GM23248 (cell line): ENCODE measurements at places on chromosomes 2 and 18. TPM values are rescaled to one million over a fixed set of nuclear protein-coding genes. Genes with fewer than 3 reads are reported as not detected.
A peak's percentile ranks its signal among the peaks of the same experiment; 100 is the strongest.

The KCNG3 gene
- not detected in 2 replicates for total RNA-seq

The FEV gene
- not detected in 2 replicates for total RNA-seq

The ABCB11 gene
- total RNA-seq, result not detected in 2 replicates

The GRB14 gene
- total RNA-seq, result not detected in 2 replicates

The SERPINB3 gene
- not detected in 2 replicates for total RNA-seq

The IL1F10 gene
- total RNA-seq, result not detected in 2 replicates

DNA sequence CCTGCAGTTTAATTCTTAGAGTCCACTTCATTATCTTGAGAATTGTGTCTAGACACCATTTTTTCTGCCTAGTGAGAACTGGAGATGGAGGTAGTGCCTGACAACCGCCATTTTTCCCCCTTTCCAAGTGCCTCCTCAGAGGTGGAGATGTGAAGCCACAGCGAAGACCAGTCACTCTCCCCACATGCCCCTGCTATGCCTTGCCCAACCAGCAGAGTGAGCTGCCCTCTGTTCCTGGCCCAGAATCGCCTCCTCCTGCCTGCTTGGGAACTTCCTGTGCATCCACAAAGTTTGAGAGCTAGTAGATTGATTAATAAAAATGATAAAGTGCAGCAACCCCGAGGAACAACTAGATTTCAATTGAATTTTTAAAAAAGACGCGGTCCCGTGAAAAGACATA, 123.3 kb downstream of the CLIP4 start:
- DNase-seq, result peak; percentile 63

DNA sequence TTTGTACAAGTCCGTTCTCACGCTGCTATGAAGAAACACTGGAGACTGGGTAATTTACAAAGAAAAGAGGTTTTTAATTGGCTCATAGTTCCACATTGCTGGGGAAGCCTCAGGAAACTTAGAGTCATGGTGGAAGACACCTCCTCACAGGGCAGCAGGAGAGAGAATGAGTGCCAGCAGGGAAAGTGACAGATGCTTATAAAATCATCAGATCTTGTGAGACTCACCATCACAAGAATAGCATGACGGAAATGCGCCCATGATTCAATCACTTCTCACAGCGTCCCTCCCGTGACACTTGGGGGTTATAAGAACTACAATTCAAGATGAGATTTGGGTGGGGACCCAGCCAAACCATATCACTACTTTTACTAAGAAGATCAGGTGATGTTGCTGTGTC, 285.8 kb downstream of the TMX3 start:
- no peak for DNase-seq

- peak; percentile 37 for DNase-seq
Measured at GRCh38 chr2:187403568-187404260, 44.3 kb downstream of the CALCRL start.

GRCh38 chr2:171406044-171406443, 27.7 kb downstream of the METTL8 start:
- no peak for DNase-seq

DNA sequence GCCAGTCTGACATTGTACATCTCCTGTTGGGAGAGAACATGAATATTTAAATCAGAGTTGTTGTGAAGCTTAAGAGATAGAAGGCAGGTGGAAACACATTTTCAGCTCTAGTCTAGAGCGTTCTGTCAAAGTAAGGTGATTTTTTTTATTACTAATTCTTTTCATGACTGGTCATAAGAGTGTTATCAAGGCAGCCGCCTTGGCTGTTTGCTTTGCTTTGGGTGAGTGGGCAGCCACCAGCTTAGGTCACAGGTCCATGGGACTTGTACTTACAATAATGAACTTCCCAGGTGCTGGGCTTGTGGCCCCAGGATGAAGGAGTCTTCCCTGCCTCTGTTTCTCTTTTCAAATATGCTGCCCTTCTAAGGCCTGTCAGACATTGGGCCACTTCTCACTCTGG, 256.3 kb downstream of the SRBD1 start:
- DNase-seq, result no peak

DNA sequence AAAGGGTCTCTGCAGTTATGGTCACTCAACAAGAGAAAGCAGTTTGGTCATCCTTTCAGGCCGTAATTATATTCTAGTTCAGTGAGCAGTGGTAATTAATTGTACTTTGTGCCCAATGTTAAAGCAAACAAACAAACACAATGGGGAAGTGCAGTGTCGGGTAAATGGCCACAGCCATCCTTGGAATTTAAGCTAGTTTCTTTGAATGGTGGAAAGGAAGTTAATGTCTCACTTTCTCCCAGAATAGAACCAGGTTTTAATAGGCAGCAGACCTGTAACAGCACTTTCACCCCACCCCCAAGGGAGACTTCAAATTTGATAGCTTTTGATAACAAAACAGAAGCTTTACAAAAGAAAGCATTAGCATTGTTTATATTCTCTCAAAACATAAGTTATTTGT, 20.0 kb upstream of the ITGAV start:
- no peak for DNase-seq

DNA sequence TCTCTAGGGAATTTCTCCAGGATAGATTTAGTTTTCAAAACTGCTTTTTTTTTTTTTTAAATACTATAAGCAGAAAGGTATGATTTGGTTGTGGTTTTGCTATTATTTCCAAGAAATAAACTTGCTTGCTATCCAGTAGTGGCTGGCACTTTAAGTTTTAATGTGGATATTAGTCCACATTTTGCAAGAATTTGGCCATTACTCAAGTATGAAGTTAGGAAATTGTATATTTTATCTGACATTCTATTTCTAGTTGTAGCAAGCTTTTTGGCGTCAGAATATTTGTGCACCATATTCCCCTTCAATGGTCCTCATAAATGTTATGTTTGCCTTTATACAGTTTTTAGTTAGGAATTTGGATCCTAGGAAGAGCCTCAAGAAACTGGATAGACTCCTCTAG, 226.3 kb downstream of the ZNF521 start:
- DNase-seq, result no peak

DNA sequence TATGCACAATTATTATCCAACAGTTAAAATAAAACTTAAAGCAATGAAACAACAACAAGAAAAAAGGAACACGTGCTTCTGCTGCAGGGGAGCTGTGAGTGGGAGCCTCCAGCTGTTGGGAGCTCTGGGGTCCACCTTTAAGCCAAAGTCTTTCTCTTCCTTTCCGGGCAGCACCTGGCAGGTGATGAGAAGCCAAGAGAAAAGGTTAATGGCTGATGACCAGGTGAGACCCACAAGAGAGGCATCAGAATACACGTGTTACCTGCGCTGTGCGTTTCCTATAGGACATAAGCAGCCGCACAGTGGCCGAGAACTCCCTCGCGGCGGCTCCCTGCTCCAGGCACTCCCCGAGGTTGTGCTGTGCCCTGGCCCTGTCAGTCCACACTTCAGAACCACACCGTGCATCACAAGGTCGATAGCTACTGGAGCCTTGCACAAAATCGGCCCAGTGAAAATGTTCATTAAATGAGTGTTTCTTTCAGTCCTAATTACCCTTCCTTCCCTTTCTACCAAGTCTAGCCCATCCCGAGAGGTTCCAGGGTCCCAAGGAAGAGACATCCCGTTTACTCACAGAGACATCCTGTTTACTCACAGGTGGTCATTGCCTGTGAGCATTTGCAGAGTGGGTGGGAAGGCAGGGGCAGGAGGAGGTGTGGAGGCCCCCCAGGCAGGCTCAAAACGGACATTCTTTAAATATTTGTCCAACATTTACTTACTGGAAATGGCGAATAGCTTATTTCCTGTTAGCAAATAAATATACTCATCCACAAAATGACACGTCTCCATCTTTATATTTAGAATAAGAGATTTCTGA, 44.9 kb upstream of the ASB18 start:
- DNase-seq, result no peak

DNA sequence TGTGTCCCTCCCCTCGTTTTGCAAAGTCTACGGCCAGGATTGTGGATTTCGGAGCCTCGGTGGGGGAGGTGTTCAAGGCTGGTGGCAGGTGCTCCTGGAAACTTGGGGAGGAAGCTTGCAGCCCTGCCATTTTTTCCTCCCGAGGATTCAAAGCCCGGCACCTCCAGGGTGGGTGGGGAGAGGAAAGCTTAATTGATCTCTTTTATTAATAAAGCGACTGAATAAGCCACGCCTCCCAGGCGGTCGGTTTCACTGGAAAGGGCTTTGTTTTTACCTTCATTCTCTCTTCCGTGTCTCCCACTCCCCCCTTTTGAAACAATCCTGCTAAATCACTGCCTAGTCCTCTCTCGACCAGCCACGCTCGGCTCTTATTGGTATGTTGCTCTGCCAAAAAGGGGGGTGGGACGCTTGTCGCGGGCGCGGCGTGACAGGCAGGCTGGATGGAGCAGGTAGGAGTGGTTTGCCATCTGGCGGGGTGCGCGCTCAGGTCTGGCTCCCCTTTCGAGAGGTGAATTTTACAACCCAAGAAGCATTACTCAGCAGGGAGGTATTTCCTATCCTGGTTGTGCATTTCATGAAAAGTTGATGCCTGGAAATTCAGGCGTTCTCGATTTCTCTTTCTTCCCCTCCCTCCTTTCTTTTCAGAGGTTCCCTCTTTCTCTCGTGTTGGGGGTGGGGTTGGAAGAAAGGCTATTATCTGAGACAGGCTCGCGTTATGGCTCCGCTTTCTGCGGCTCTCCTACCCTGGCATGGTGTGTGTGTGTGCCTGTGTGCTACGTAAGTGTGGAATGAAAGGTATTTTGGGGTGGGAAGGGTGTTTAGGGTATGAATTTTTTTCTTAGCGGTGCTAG, 1.4 kb downstream of the NEDD4L start:
- peak; percentile 26 for DNase-seq

GRCh38 chr2:39606585-39606984, 59.1 kb upstream of the TMEM178A start:
- DNase-seq, result no peak

DNA sequence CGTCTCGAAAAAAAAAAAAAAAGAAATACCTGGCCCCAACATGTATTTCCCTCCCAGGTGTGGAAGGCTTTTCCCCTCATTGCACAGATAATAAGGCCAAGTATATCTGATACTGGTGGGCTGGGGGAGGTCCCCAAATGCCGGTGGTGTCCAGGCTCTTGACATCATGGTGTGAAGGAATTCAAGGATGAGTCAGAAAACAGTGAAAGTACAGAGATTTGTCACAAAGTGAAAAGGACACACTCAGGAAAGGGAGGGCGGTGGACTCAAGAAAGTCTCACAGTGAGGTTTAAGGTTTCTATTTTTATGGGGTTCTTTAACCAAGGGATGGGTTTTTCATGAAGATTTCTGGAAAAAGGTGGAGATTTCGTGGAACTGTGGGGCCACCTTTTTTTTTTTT, 37.8 kb upstream of the FZD5 start:
- no peak for DNase-seq

- peak; percentile 74 for DNase-seq
Measured at GRCh38 chr2:47056868-47057686, 98.0 kb downstream of the STPG4 start.

DNA sequence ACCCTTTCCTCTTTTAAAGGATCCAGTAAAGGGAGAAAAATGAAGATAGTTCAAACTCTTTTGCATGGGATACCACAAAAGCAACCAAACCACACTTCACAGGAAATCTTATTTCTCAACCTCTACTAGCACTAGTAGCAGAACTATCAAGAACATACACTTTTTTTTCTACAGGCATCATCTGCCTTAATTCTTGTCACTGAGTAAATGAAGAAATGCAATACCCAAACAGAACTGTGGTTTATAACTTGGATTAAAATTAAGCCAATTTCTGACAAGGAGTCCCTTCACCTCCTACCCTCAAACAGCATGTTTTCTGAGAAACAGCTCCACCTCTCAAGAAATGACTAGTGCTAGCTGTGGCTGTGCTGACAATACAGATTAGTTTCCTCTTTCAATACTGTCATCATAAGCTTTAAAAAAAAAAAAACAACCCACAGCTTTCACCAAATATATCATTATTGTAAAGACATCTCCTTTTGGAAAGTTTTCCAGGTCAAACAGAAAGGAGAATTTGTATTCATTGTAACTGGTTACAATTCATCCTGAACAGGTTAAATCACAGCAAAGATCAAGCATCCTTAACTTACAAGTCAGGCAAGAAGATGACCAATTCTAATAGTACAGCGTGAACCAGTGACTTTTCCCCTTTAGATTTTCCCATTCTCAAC, 44.4 kb downstream of the PTPN2 start:
- peak; percentile 42 for DNase-seq

- no peak for DNase-seq
Measured at GRCh38 chr2:44364604-44365003, 2.9 kb downstream of the CAMKMT start.

DNA sequence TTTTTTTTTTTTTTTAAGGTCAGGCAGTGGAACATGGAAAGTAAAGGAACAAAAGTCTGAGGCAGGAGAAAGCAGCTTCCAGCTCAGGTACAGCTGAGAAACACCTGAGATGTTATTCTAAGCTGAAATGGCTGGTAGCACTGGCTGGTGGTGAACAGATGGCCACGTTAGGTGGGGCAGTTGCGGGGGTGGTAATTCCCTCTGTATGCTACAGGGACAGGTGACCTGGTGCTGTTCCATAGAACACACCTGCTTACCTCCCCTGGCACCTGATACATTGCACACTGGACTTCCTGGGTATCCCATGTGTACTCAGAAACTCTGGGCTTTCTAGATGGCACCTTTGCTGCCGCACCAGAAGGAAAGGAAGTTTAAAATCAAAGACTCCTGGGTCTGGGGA, 333.3 kb downstream of the SLC8A1 start:
- DNase-seq, result no peak

- DNase-seq, result peak; percentile 44
Measured at GRCh38 chr18:32346671-32347070, 124.0 kb downstream of the GAREM1 start.

DNA sequence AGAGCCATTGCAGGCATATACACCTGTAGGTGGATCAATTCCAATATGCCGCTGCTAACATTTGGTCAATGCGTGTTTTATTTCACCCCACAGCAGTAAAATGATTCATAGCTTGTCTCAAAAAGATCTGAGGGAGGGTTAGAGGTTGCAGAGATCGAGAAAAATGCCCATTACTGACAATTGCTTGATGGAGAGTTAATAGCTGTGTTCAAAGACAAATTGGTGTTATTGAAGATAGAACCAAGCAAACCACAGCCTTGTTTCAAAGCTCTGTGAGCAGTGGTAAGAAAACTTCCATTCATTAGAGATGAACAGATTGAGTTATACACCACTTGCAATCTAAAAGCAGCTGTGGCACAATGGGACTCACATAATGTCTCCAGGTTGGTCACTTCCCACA, 95.4 kb downstream of the KCNE4 start:
- DNase-seq, result no peak

DNA sequence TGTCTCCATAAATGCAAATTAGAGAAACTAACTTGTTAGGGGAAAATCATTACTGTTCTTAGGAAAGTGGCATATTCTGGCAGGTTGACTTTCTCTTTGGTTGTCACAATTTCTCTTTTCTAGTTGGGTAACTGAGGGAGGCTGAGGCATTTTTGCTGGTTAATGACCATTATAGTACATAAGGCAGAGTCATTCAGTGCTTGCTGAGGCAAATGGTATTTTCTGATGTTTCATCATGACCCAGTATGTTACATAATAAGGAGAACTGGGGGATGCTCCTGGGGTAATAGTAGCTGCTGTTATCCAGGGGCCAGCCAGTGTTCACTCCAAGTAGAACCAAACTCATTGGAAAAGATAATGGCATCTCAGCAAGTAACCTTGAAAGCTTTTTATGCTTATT, 62.3 kb downstream of the ITGA6 start:
- peak; percentile 50 for DNase-seq
